Activated T-cell treated with anti-CD3 and anti-CD28 coated beads for 48 hours (primary cell): ENCODE measurements at places on chromosomes 12 and 14.

DNA sequence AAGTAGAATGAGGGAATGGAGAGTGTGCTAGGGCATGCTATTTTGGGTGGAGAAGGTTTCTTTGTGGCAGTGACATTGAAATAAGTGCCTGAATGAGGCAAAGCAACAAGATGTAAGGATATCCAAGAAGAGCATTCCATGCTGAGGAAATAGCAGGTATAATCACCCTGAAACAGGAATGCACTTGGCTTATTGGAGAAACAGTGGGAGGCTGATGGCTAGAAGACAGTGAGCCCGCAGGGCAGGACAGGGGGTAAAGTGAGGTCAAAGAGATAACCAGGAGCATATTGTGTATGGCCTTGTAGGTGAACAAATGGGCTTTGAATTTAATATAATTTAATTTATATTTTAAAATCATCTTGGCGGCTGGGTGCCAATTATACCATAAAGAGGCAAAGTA lies 877.0 kb downstream of the DIO2 start:
- DNase-seq = no peak

- no peak for DNase-seq
Observed at GRCh38 chr14:79656496-79656895, 554.8 kb downstream of the DIO2 start.

- DNase-seq = no peak
Observed at GRCh38 chr14:51884086-51884927, 23.9 kb downstream of the GNG2 start.

- no peak for DNase-seq
Observed at GRCh38 chr12:102673606-102674005, 193.2 kb upstream of the IGF1 start.

DNA sequence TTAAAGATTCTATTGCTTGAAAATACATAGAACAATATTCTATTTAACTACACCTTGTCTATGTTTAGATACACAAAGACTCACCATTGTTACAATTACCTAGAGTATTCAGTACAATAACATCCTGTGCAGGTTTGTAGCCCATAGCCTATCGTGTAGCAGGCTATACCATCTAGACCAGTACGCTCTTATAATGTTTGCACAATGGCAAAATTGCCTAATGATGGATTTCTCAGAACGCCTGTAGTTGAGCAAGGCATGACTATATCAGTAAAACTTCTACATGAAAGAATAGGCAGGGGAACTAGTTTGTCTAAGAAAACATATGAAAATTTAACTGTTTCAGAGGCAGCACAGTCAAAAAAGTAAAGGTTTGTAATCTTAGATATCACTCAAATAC lies 375.9 kb downstream of the DAD1 start:
- DNase-seq = no peak

DNA sequence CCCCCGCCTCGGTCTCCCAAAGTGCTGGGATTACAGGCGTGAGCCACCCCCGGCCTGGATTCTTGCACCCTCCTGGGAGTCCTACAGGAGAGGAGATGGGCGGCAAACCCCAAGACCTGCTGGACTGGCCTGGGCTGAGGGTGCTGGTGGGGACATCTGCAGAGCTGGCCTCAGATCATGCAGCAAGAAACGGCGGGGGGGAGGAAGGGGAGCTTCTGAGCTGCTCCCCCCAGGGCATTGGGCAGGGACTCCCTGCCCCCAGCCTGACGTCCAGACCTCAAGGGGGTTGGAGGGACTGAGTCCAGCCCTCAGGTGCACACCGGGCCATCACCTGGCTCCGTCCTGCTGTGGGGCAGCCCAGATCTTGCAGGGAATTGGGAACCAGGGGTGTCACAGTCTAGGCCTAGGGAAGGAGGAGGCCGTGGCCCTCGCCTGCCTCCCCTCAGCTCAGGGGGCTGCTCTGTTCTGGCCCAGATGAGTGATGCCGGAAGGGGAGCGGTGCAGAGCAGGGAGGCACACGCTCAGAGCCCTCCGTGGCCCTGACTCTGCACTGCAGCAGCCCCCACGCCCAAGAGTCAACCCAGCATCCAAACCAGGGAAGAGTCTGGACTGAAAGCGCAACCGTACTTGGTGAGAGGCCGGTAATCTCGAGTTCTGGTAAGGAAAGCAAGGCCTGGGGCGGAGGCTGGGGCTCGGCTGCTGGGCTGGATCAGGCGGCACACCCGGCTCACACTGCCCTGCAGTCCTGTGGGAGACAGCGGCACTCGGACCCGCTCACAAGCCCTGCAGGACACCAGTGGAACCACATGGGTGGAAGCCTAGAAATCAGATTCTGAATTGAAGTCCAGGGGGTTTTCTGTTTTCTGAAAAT lies 8.9 kb upstream of the AMN start:
- DNase-seq = no peak

GRCh38 chr12:40261937-40262336 lies 37.1 kb downstream of the LRRK2 start:
- no peak for DNase-seq

- DNase-seq = no peak
Observed at GRCh38 chr12:72974954-72975555, 702.9 kb downstream of the TRHDE start.

- no peak for DNase-seq
Observed at GRCh38 chr12:67534046-67534445, 114.5 kb upstream of the DYRK2 start.

- no peak for DNase-seq
Observed at GRCh38 chr14:73802431-73803188, 49.0 kb upstream of the PTGR2 start.

- no peak for DNase-seq
Observed at GRCh38 chr12:85531341-85531740, 251.3 kb downstream of the ALX1 start.

DNA sequence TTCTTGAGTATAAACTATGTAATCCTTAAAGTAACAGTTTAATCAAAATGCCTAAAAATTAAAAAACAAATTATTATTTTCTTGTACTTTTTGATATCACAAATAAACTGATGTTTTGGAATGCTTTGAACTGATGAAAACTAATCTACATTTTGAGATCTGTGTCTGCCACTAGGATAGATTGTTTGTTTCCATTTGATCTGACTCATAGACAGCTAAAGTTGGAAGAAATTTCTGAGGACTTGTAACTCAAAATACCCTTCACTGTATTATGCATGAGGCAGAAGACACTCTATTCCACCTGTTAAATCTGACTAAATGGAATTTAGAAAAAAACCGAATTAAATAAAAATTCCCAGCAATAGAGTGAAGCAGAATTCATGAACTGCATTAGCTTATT lies 1400.0 kb upstream of the FLRT2 start:
- DNase-seq = no peak

DNA sequence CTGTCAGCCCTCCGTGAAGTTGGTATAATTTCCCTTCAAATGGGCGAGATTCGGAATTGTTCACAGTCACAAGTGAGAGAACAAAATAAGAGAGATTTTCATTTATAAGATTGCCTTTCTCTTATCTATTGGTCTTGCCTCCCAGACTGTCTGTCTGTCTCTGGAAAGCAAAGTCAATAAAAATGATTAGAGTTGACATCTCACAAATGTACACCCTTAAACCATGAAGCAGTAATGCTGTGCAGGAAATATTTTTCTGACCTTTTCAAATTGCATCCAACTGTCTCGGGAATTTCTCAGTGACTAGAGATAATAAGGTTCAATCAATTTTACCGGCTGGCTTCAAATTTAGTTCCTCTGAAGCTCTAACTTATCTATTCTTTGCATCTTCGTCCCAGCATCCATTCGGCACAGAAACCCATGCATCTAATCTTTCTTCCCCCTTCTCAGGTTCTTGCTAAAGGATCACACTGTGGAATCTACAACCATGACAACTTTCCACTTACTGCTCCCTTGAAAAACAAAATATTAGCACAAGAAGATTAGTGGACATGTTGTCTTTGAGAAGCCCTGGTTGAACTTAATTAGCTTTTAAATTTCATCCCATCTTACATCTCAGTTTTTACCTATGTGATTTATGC lies 93.1 kb downstream of the RMST start:
- no peak for DNase-seq
